ENCODE measurements at places on chromosomes 13 and 19.

DNA sequence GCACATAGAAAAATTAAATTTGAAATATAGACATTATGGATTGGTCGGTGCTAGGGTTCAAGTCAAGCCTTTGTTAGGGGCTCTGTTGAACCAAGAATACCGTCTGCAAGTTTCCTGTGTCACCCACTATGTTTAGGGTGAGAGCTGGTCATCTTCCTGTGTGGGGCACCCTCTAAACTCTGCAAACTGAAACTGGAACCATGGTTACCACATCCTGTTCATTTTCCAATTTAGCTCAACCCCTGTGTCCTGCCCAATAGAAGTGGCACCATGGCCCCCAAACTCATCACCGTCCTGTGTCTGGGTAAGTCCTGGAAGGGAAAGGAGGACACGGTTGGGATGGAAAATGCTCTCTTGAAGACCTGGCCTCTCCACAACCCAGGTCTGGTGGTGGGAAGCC lies 29.9 kb downstream of the LAIR2 start:
- DNase-seq: no peak

DNA sequence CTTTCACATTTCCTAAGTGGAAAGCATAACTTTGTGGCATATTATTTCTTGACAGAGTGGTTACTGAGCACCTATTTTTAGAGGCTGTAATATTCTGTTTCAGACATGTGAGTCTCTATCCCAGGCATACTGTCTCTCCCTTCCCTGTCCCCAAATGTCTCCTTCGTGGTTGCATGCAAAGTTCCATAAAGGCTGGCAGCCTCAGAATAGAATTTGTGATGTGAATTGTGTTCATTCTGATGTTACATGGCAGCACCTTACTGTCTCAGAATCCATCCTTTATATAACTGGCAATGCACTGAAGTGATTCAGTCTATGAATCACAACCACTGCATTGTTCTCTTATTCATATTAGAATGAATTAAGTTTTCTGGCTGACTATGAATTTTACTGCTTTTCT lies 89.0 kb upstream of the SLC7A1 start:
- no peak for DNase-seq

DNA sequence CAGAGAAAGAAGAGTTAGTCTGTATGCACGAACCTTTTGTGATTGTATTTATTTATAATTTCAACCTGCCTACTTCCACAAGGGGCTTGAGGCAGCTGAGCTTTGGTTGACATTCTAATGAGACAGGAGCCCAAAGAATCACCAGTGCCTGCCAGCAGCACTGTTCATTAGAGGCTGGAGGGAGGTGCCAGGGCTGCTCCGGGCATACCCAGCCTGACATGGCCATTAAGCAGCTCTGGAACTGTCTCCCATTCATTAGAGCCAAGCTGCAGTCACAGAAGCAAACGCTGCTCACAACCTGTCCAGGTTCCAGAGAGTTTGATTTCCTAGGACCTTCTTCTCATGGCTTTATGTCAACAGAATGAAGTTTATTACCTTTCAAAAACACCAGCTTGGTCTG lies 425.5 kb downstream of the RFC3 start:
- DNase-seq: no peak

DNA sequence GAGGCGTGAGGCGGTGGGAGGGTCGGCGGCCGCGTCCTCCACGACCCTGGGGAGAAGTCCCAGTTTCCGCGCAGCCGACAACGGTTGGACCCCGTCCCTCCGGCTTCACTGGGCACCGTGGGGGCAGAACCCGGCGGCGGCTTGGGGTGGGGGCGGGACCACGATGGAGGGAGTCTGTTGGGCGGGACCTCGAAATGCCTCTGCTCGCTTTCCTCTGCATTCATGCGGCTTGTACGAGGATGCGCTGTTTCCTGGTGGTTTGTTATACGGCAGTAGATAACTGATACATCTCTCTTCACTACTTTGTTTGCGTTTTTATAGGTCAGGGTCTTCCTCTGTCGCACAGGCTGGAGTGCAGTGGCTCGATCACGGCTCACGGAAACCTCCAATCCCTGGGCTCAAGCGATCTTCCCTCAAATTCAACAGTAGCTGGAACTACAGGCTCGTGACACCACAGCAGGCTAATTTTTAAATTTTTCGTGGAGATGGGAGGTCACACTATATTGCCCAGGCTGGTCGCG lies 24.6 kb upstream of the ZNF846 start:
- DNase-seq: peak; percentile 55

DNA sequence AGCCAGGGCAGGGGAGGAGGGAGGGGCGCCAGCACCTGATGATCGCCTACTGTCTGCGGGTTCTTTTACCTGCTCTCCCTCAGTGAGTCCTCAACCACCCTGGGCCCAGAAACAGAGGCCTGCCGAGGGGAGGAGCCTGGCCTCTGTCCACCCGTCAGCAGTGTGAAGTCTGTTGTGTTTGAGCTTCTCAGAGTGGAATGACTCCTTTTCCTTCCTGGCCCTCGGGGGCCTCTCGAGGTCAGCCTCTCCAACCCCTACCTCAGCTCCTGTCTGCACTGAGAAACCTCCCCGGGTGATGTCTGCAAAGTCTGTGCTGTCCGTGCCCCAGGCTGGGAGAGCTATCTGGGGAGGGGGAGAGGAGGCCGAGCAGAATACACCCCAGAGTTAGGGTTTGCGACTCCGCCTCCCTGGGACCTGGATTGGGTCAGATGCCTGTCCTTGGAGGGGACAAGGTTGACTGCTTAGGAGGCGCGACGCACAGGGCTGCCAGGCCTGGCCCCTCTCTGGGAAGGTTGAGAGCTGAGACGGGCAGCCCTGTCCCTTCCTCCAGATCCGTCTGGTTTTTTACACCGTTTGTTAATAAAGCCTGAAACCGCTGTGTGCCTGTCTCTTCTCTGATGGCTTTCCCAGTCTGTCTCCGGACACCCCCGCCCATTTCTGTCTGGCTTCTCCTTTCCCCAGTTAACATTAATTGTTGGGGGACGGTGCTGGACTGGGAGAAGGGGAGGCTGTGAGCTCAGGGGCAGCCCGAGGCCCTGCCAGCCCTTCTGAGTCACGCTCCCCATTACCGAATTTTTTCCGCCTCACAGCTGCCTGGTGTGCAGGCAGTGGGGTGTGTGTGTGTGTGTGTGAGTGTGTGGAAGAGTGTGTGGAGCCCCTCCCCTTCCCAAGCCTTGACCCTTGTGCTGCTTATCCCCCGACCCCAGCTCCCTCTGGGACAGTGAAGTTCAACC lies 989 bp upstream of the SSC5D start:
- peak; percentile 47 for DNase-seq

GRCh38 chr13:25675060-25675459 lies 303.3 kb downstream of the ATP8A2 start:
- DNase-seq: no peak

GRCh38 chr13:82330499-82330898 lies 1551.8 kb downstream of the SLITRK1 start:
- no peak for DNase-seq

DNA sequence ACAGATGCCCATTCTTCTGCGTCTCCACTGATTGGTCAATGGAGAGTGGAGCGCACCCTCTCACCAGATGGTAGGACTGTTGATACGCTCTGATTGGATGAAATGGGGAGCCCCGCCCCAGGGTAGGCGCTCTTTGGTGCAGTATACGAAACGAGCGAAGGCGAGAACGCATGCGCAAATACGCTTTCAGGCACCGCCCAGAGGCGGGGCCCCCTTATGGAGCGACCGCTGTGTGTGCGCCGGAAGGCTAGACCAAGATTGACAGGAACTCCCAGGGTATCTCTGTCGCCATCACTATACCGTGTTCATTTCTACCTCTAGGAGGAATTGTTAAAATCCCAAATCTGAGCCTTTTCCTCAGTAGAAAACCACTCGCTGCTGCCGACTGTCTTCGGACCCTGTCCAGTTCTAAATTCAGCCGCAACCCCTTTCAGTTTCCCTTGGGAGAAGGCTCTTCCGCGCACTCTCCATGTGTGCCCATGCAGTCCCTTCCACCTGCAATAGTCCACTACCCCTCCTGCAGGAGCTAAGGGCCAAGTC lies 720 bp upstream of the HNRNPL start:
- DNase-seq: peak; percentile 99

GRCh38 chr19:46471811-46472543 lies 614 bp upstream of the PNMA8A start:
- no peak for DNase-seq

- DNase-seq: no peak
Measured at GRCh38 chr13:39672378-39673132, 17.1 kb downstream of the COG6 start.

- no peak for DNase-seq
Measured at GRCh38 chr19:8196271-8196927, 12.8 kb upstream of the CERS4 start.

GRCh38 chr13:20033486-20033885 lies 75.0 kb downstream of the ZMYM2 start:
- no peak for DNase-seq

- DNase-seq: no peak
Measured at GRCh38 chr13:110103534-110103933, 203.4 kb downstream of the COL4A1 start.

- no peak for DNase-seq
Measured at GRCh38 chr19:17424743-17425365, 5.0 kb downstream of the MVB12A start.

- DNase-seq: no peak
Measured at GRCh38 chr19:10033614-10034013, 20.3 kb downstream of the RDH8 start.

DNA sequence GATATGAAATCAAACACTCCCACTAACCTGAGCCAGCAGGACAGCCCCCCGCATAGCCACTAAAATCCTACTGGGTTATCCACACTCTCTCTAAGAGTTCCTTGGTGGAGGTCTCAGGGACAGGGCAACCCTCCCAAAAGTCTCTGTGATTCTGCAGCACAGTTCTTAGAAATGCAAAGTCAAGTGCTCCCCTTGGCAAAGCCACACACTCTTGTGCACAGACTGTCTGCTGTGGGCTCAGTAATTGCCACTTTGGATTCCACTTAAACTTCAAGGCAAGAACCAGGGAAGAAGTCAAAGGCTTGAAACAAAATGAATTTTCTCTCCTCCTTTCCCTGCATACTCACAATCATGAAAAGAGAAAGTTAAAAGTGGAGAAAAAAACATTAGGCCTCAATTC lies 61.5 kb downstream of the DOCK9 start:
- DNase-seq: no peak

GRCh38 chr19:49338691-49339300 lies 3.6 kb downstream of the CD37 start:
- no peak for DNase-seq

DNA sequence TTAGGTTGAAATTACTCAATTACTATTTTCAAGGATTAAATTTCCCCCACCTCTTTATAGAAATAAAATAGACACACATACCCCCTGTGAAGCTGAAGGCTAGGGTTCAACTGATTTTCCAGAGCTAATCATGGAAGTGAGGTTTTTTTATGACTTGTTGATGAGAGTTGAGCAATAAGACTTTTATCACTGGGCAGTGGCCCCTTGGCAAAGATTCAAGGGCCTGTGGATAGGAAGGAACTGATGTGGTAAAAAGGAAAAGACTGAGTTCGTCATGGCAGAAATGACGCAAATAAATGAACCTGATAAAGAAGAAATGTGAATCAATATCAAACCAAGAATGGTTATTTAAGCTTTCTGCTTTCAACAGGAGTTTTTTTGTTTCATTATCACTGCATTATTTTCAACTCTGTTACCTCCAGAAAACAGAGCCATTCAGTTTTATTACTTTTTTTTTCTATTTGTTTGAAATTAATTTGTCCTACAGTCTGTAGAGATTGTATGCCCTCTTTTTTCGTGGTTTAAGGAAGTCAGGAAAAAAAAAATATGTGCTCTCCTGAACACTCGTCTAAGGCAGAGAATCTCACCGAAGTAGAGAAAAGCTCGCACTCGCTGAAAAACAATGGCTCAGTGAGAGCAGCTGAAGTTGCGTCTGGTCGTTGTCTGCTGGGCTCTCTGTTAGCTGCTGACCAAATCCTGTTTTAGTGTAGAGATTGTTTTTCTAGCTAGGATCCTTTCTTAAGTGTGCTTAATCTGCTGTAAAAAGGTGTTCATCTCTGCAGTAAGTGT lies 38.9 kb downstream of the STOML3 start:
- DNase-seq: no peak

- no peak for DNase-seq
Measured at GRCh38 chr19:13668964-13669363, 95.4 kb upstream of the MRI1 start.

GRCh38 chr19:38559428-38560401 lies 58.0 kb downstream of the MAP4K1 start:
- no peak for DNase-seq

GRCh38 chr13:36377826-36378468 lies 31.8 kb upstream of the SPART start:
- no peak for DNase-seq

- no peak for DNase-seq
Measured at GRCh38 chr13:110957931-110958330, 43.1 kb upstream of the ANKRD10 start.

DNA sequence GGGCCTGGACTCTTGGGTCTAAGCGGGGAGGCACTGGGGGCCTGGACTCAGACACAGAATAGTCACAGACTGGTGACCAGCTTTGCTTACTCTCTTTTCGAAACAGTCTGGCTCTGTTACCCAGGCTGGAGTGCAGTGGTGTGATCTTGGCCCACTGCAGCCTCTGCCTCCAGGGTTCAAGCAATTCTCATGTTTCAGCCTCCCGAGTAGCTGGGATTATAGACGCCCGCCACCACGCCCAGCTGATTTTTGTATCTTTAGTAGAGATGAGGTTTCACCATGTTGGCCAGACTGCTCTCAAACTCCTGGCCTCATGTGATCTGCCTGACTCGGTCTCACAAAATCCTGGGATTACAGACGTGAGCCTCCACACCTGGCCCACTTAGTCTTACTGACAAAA lies 11.1 kb downstream of the MED25 start:
- no peak for DNase-seq

DNA sequence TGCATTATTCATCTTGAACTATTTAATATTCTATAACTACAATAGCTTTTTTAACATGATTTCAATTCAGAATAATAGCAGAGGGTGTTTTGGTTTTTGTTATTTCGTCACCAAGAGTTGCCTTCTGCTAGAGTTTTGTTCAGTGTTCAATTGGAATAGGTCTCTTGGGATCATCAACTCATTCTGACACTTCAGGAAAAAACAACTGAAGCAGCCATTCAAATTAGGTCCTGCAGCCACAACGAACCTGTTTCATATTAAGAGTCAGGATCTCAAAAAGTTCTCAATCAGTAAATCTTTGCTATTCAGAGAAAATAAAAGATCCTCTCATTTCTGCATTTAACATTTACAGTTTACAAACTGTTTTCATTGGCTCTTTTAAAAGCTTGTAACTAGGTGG lies 2.4 kb upstream of the CHAMP1 start:
- DNase-seq: no peak

GRCh38 chr19:54650108-54650655 lies 12.6 kb upstream of the LILRB4 start:
- DNase-seq: no peak
